ENCODE measurements at places on chromosomes 16 and 17.

- no peak for DNase-seq
These were observed 8.0 kb downstream of the SPPL2C start for GRCh38 chr17:45852535-45853297.

- DNase-seq = no peak
These were observed 167.8 kb upstream of the ASIC2 start for GRCh38 chr17:33460781-33461450.

DNA sequence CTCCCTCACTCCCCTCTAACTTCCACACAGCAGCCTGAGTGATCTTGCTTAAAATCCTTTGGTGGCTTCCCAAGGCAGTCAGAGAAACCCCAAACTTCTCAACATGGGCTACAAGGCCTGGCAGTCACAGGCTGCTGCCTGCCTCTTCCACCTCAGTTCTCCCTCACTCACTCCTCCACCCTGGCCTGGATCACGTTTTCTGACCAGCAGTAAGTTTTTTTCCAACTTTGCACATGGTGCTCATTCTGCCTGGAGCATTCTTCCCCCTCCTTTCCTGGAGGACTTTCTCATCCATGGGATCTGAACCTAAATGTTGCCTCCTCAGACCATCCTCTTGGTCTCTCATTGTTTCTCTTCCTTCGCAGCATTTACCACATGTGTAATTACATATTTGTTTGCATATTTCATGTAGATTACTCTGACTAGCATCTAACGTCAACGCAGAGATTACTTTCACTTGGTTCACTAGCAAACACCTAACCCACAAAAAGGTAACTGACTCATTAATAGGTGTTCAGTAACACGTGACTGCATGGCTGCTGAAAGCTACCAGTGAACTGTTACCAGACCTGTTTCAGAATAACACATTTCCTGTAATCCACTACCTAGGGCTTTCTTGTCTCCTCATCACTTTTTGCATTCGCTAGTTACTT is 17.1 kb downstream of the GNA13 start:
- no peak for DNase-seq

GRCh38 chr16:84741340-84741830 is 41.6 kb downstream of the USP10 start:
- no peak for DNase-seq

DNA sequence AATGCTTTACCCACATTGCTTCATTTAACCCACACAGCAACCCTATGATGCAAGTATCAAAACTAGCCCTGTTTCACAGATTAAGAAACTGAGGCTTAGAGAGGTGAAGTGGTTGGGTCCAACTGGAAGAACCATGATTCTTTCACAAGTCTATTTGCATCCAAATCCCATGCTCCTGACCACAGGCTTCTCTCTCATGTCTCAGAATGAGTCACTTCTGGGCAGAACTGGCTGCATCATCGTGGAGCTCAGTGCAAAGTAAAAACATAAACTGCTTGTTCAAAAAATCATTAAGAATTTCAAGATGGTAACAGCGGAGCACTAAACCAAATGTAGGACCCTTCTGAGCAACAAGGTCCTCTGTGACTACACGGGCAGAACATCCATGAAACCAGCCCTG is 20.2 kb upstream of the CES1 start:
- no peak for DNase-seq

DNA sequence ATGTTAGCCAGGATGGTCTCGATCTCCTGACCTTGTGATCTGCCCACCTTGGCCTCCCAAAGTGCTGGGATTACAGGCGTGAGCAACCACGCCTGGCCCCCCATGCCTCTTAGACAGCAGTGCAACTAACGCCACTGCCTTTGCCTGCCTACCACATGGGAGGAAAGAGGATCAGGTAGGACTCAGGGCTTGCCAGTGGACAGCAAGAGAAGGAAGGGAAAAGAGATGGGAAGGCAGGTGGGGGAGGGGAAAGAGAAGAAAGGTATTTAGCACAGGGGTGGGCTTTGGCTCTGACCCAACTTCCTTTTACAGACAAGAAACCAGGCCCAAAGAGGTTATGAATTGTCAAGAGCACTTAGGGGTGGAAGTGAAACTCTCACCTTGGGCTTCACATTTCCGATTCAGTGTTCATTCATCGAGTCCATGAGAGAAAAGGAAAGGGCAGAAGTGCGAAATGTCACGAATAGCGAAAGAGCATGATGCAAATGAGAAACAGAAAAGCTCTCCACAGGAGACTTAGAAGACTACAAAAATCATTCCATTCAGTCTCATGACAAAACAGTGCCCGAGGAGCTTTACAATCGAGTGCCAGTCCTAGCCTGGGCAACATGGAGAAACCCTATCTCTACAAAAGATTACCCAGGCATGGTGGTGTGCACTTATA is 36.4 kb downstream of the CDK5R1 start:
- DNase-seq = no peak

DNA sequence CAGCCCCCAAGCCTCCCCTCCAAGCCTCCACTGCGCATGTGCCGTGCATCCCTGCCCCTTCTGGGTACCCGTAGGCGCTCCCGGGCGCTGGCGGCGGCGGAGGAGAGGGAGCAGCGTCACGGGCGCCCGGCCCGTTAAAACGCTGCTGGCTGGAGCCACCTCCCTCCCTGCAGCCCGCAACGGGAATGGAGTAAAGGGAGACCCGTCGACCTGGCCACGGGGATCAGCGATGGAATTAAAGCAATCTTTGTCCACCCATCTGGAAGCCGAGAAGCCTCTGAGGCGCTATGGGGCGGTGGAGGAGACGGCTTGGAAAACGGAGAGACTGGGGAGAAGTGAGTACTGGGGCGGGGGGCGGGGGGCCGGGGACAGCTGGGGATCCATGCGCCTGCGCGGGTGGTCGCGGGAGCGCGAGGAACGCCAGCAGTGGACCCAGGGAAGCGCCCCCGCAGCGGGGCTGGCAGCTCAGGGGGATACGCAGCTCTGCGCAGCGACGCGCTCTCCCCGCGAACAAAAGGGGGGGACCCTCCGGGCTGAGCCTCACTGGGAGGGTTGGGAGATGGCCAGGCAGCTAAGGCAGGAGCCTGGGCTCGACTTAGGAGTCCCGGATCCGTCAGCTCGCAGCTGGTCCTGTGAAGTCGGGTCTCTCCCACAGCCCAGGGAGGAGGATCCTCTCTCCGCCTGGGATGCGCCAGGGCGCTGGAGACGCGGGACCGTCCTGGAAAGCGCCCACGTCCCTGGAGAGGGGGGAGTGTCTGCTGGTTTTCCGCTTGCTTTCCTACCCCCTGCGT is at the start of gene BMERB1:
TSS of gene BMERB1 (plus strand) at position 164 of the 791 bp plus-strand sequence. CDS start at position 230, 66 bp downstream.
- no peak for DNase-seq

DNA sequence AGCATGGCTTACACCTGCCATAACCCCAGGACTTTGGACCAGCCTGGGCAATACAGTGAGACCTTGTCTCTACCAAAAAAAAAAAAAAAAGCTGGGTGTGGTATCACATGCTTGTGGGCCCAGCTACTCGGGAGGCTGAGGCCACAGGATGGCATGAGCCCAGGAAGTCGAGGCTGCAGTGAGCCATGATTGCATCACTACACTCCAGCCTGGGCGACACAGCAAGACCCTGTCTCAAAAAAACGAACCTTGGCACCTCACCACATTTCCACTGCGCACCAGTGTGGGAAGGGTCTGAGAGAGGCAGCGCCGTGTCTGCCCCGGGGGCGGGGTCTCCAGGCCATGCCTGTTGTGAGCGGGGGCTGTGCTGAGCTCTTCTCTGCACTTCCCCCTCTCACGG is 6.3 kb downstream of the ACSF3 start:
- no peak for DNase-seq

GRCh38 chr17:4072487-4073157 is 70.2 kb downstream of the ZZEF1 start:
- no peak for DNase-seq

DNA sequence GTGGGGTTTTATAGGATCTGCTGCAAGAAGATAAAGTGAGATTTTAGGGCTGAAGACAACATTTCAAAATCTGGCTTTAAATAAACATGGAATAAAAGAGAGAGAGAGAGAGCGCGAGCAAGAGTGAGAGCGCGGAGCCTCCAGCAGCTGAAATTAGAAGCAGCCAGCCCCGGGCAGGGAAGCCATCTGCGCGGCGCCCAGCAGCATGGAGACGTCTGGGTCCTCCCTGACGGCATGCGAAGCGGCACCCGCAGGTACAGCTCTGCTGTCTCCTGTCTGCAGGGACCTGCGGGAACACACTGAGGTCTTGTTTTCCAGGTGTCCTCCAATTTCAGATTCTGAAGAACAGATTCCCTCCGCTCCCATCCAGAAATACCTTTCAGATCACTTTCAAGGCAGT is 7.9 kb upstream of the BAIAP2 start:
- no peak for DNase-seq

GRCh38 chr16:71499775-71500364 is 10.7 kb upstream of the ZNF19 start:
- DNase-seq = no peak

DNA sequence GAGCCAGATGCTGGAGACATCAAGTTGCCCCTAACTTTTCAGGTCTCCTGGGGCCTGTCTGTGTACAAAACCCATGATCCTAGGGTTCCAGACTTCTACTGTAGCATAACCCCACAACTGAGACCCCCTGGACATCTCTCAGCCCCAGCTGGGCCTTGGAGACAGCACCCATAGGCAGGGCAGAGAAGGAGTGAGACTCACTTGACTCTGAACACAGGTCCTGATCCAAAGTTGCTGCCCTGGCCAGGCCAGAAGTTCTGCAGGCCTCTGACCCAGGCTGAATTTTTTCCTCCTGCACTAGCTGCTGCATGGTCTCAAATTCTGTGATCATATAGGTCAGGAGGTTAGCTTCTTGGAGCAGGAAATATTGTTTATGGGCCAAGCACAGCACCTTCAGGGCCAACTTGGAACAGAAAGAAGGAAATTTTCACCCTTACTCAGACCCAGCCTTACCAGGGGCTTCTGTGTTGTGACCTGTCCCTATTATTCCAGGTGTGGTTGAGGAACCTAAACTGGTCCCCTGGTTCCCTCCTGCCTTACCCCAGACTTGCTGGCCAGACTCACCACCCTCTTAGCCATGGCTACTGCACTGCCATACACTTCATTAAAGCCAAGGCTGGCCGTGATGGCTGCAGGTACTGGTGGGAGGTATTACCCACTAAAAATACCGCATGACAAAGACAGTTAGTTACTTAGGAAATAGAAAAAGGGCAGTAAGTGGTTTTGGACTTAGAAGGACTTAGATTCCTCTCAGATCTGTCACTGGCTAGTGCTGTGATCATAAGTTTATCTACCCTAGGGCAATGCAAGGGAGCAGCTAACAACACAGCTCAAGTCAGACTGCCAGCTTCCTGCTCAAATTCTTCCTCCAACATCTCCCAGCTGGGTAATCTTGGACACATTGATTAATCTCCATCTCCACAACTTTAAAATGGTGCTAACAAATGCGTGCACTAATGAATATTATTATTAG is 2180.1 kb downstream of the TP53TG3F start:
- no peak for DNase-seq

DNA sequence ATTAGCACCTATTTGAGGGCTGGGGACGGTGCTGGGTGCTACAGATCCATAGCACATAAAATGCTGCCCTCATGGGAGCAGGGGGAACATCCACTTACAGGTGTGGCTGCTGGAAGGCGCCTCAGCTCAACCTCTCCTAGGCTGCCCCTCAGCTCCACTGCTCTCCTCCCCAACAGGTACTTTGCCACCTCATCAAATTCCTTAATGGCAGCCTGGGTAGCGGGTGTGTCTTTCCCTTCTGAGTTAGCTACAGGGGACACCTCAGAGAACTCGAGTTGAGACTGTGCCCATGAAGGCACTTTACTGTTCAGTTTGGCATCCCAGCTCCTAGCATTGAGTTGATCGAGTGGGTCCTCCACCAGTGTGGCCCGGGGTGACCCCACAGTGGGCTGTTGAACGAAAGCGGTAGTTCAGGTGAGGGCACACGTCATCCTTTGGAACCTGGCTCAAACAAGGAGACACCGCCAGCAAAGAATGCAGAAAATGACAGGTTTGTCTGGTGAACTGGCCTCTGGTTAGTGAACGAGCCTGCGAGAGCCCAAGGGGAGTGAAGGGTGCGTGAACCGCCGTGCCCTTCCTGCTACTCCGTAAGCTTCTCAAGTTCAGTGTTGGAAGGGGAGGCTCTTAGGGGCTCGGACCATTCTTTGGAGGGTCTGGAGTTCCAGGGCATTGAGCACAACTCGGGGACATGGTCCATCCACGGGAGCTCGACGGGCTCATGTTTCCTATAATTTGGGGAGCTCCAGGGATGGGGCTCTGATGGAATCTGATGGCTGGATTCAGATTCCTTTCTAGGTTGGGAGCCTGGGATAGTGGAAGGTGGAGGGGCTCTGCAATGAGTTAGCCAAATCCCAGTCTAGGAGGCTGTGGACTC is 3.5 kb upstream of the CMIP start:
- DNase-seq = no peak

DNA sequence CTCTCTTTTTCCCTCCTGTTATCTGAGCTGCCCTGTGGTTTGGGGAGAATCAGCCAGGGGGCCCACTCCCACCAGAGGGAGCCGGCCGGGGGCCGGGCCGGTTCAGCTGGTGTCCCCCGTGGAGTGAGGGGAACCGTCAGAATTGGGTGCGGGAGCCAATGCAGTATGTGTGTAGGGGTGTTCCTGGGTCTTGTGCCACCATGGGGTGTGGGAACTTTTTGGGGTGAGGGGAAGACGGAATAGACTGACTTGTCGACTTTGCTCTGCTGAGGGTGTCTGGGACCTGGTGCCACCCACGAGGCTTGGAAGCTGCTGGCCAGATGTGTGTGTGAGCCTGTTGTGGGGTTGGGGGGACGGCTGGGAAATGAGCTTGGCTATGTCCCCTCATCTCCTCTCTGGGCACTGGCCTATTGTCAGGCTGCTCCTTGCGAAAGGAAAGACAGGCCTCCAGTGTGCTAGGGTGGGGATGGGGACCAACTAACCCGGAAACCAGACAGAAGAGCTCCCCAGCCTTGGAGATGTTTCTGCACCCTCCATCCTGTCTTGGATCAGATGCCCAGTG is 9.9 kb downstream of the RARA start:
- no peak for DNase-seq

DNA sequence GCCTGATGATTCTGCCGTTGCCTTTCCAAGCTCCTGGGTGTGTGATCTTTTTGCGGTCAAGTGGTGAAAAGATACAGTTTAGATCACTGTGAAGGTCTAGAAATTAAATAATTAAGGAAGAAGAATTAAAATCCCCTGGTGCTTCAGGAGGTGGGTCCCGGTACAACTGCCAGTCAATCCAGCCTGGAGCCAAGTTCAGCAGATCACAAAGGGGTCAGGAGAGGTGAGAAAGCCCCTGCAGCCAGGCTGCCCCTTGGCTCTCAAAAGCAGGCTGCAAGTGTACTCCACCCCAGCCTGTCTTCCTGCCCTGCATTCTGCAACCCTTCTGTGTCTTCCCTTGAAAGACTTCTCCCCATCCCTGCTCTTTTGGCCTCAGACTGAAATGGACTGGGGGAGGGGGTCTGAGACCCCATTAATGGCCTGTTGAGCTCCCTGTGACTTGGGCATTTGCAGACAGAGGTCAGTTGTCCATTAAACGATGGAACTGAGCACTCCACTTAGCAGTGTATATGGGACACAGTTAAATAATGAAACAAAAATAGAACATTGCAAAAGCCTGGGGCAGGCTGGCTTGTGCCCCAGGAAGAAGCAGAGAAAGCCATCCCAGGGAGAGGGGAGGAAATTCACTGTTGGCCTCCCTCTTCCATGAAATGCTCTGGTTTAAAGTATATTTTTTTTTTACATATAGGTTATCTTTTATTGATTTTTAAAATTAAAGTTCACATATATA is 15.1 kb downstream of the CACNG5 start:
- DNase-seq = no peak

Data from cortex of kidney (tissue), 1 donor.